Stimulated activated CD4-positive, alpha-beta T cell treated with anti-CD3 and anti-CD28 coated beads, TNF-alpha, amount 100 ng/mL, for 48 hours (primary cell): ENCODE measurements at places on chromosomes 1 and 21.

DNA sequence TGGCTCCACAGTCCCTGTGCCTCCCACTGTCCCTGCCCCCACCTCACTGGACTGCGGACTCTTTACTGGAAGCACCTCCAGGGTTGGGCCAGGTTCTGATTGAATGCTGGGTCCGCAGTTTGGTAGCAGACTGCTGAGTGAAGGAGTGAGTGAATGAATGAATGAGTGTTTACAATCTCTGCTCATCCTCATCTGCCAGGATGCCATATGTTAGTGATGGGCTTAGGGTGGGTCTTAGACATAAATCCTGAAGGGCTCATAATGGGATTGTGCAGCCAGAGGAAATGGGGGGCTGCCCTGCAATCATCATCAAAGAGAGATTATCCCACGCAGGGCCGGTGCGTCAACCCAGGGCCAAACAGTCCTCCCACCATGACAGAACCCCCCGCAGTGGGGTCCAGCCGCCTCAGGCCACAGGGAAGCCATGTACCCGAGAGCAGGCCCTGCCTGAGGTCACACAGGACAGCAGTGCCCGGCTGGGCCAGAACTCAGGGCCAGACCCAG lies 26.1 kb downstream of the SLC1A7 start:
- DNase-seq = no peak

GRCh38 chr1:117902944-117903343 lies 26.5 kb downstream of the GDAP2 start:
- DNase-seq = no peak

DNA sequence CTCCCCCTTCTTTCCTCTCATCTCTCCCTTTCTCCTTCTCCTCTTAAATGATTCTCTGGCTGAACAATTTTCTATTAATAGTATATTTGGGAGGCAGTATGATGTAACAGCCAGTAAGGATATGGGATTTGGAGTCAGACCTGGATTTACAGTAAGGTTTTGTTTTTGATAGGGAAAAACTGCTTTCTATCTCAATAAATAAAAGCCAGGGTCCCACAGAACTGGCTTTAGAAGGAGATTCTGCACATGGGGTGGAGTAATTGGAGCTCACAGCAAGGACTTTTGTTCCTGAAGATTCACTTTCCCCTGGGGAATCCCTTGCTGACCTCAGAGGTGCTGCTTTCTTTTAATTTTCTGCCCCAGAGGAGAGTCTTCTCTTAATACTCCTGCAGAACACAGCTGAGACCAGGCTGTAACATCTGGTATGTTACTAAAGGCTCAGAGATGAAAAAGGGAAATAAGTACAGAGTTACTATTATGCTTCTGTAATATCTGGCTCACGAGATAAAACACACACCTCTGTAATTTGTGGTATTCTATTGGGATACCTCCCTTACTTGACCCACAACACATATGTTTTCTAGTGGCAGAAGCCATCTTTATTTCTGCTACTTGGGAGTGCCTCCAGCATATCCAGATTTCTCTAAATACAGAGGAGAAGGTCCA lies 13.4 kb downstream of the EPB41 start:
- no peak for DNase-seq

GRCh38 chr1:33996281-33996680 lies 132.4 kb downstream of the HMGB4 start:
- DNase-seq = no peak

DNA sequence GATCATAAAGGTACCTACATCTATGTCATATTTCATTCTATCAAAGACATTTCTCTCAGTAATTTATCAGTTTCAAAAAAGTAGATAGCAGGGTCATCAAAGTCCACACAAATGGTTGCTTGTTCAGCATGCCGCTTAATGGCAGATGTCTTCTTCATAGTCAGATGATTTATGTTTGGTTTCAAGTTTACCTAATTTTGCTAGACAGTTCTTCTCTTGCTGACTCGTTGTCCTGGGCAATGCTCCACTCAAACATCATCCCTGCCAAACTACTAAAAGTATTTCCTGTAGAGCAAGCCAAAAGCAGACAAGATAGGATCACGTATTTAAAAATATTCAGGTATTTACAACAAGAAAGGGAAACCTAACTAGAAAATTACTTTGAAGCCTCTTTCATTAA lies 13.6 kb downstream of the NUP210L start:
- DNase-seq = no peak

DNA sequence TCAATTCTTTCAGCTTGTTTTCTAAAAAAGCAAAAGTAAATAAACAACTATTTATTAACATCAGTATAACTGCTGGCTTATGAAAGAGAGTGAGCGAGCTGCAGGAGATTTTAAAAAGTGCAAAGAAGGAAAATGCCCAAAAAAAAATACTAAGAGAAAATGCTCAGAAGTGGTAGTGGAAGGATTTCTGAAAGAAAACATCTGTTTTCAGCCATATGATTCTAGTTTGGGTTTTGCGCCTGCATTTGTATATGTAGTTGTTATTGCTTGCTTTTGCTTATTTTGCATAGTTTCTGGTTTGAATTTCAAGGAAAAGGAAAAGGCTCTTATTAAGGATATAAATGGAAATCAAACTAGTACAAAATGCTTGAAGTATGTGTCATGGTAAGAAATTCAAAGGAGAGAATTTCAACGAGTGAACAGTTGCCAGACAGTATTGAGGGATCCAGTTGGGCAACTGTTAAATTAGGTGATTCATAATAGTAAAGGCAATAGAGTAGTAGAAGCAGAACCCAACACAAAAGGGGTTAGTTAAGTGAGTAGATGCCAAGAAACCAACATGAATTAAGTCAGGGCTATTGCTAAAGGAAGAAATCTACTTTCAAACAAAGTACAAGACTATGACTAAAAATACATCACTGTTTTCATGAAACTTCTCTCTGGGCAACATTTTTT lies 1.2 kb downstream of the GBP5 start:
- DNase-seq = no peak

- no peak for DNase-seq
Measured at GRCh38 chr1:88916883-88917282, 25.5 kb upstream of the GTF2B start.

DNA sequence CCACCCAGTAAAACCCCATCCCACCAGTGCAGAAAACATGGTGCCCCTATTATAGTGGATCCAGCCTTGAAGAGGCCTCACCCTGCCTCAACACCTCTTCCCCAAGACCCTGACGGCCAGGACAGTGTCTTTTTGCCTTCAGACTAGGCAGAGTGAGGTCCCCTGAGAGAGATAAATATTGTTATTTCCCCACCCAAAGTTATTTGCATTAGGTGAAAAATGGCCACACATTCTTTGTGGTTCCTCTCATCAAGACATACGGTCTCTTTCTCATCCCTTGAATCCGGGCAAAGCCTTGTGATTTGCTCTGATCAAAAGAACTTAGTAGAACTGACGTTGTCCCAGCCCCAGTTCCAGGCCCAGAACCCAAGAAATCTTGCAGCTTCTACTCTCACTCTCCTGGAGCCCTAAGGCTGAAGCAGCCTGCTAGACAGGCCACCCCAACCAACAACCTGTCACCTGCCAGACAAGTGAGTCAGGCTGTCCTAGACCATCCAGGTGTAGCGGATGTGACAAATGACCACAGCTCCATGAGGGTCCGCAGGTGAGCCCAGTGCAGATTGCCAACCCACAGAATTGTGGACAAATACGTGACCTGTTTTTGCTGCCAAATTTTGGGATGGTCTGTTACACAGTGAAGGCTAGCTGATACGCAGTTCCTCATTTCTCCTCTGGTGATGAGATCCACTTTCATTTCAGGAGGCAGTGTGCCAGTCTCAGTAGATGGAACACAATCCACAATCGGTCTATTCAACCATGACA lies 8.1 kb upstream of the SSU72 start:
- no peak for DNase-seq

DNA sequence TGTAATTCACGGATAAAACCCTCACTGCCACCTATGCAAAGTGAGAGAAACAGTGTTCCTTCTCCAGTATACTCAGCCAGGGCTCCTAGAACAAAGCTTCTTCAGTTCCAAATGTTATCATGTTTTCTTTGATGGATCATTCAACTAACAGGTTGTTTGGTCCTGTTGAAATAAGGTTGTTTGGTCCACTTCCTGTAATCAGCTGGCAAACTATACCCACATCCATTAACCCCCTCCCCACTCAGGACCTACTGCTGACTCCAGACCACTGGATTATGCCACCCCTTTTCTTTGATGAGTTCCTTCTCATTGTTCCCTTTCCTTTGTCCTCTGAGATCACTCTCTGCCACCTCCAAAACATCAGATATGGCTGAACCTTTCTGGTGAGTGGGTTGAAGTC lies 267.7 kb upstream of the USP25 start:
- no peak for DNase-seq

- no peak for DNase-seq
Measured at GRCh38 chr1:109521002-109521951, 11.8 kb upstream of the AMIGO1 start.

DNA sequence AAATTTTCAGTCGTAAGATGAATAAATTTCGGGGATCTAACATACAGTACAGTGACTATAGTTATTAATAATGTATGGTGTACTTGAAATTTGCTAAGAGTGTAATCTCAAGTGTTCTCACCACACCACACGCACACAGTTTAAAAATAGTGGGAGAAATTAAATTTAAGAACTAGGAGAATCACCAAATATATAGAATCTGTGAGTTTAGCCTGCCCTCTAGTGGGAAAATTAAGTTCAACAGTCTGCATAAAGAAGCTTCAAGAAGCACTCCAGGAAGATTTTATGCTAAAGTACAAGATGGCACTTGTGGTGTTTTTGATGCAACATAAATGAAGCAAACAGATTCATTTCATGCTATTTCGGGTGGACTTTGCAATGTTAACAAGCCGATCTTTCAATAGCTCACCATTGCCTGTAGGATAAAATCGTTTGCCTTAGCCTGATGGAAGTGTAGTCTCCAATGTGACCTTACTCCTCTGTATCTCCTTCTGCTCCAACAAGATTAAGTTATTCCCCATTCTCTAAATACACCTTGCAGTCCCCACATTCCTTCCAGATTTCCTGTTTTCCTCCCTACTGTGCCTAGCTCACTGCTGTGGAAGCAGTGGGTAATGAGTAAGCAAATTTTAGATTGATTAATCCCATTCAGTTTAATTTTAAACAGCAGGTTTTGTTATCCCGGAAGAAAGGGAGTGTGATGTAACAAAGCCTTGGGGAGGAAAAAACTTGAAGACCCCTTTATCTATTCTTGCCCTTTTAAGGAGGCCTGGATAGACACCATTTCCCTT lies 8.7 kb upstream of the PIK3C2B start:
- no peak for DNase-seq

GRCh38 chr1:93395195-93395594 lies 49.5 kb downstream of the DR1 start:
- DNase-seq = no peak

- DNase-seq = no peak
Measured at GRCh38 chr1:81142099-81142826, 658.5 kb upstream of the ADGRL2 start.

- DNase-seq = no peak
Measured at GRCh38 chr21:29219165-29219770, 79.5 kb upstream of the BACH1 start.

DNA sequence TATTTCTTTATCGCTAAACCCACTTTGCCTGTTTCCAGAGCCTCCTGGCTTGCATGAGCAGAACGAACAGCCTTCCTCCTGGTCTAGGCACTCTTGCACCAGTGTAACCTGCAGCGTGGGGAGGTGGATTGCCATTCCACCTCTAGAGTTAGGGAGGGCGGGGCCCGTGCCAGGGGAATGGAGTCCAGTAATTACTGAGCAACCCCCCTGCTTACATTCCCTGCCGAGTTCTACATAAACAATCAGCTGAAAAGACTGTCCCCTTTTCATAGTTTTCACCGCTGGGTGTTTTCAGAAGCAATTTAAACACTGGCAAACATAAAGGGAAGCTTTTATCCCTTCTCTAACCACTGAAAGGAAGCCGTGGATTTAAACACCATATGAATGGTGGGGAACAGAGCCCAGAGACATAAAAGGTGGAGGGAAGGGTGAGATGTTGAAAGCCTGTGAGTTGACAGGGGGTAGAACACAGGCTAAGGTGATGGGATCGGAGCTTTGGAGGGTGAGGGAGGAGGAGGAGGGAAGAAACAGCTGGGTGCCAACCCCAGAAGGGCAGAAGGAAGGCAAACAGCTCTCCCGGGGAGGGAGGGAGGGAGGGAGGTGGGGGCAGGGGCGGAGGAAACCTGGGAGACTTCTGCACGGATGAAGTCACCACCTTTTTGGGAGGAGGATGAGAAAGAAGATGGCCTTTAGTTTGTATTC lies 68.0 kb upstream of the WDR26 start:
- no peak for DNase-seq

DNA sequence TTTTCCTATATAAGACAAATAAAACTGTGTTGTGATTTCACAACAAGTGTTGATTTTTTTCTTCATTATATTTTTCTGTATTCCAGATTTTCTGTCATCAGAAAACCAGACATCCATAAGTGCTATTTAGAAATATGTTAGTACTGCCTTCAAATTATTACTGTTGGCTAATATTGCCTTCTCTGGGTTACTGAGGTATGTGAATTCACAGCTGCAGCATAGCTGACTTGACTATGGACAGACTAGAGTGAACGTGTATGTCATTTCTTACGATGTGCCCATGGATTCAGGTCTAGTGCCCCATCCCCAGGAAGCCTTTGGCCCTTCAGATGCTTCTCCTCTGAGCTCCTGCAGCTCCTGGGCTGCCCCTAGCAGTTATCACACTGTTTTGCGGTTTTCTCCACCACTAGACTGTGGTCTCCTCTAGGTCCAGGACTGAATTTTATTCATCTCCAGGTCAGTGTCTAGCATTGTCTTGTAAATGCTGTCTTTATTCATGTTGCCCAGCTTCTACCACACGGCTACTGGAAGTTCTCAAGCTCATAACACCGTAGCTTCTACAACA lies 118.5 kb downstream of the FGGY start:
- no peak for DNase-seq

GRCh38 chr1:203662821-203663220 lies 36.2 kb downstream of the ATP2B4 start:
- DNase-seq = no peak

- DNase-seq = no peak
Measured at GRCh38 chr1:33895976-33896375, 32.1 kb downstream of the HMGB4 start.

GRCh38 chr1:65056866-65057265 lies 90.5 kb upstream of the JAK1 start:
- no peak for DNase-seq

GRCh38 chr1:203196371-203196770 lies 9.9 kb upstream of the CHI3L1 start:
- DNase-seq = no peak

DNA sequence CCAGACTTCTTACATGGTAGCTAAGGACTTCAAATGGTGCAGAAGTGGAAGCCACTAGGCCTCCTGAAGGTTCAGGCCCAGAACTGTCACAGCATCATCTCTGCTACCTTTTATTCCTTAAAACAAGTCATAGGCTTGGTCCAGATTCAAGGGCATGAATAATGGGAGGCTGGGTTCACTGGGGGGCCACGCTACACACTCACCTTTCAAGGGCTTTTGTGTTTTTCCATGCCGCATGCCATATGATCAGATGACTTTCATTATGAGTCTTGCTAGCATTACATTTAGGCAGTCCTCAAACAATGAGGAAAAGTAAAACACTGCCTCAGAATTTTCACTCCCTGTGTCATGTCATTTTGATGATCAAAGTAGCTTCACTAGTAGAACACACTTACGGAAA lies 83.4 kb downstream of the VPS26C start:
- no peak for DNase-seq
